ENCODE measurements at places on chromosomes 3 and 15.

DNA sequence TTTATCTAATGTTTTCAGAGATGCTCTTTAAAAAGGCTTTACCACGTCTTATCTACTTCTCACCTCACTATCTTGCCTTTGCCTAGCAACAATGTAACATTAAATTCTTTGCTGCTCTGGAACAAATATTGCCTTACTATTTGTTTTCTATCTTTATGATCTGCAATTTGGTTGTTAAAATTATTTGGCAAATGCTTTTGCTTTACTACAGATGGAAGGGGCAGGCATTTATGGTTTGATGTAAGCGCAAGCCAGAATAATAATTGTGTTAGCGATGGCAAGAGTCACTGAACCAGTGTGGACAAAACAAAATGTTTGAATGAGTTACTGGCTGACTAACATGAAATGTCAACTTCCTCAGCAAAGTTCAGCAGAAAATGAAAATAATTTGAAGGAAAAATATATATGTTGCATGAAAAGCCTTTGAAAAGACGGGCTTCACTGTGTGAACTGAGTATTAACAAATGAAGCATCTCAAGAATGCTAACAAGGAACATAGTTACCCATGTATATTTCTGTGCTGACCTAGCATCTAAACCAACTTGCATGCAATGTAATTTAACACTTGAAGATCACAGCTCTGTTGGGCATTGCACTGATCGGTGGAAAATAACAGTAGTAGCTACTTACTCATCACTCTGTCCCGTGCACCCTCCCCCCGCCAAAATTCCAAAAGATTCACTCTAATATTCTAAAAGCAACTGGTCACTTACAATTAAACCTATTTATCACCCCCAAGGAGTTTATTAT, 454.0 kb upstream of the ARHGEF26 start:
- DNase-seq, result no peak

DNA sequence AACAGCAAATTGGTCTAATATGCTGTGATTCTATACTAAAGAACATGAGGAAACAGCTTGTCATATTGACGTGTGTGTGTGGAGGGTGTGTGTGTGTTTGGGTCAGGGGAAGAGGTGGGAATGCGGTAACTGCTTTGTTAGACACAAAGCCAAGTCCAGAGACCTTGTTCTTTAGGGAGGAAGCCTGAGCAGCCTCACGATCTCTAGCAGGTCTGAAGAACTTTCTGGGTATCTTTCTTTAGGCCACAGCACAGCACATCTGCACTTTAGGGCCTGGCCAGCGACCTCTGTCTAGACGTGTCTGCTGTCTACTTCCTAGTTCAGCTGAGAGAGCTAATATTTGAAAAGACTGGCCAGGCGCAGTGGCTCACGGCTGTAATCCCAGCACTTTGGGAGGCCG, 220.0 kb upstream of the TPRG1 start:
- no peak for DNase-seq

GRCh38 chr3:135874035-135874434, 91.5 kb upstream of the PPP2R3A start:
- DNase-seq, result no peak

GRCh38 chr15:101070502-101071273, 151.5 kb downstream of the LRRK1 start:
- no peak for DNase-seq

DNA sequence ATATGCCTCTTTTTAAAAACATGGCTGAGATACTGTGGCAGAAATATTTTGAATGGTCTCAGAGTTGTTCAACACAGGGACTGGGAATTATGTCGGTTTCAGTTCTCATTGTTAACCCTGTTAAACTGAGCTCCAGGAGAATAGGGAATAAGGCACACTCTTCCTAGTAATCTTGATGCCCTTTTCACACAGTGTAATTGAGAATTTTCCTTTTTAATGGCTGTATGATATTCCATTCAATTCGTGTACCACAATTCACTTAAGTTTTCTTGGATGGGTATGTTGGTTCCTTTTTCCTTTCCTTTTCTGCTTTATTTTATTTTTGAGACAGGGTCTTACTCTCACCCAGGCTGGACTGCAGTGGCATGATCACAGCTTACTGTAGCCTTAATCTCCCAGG, 33.7 kb upstream of the BCL2L10 start:
- DNase-seq, result no peak

GRCh38 chr3:63047068-63047467, 171.9 kb upstream of the CADPS start:
- DNase-seq, result no peak

DNA sequence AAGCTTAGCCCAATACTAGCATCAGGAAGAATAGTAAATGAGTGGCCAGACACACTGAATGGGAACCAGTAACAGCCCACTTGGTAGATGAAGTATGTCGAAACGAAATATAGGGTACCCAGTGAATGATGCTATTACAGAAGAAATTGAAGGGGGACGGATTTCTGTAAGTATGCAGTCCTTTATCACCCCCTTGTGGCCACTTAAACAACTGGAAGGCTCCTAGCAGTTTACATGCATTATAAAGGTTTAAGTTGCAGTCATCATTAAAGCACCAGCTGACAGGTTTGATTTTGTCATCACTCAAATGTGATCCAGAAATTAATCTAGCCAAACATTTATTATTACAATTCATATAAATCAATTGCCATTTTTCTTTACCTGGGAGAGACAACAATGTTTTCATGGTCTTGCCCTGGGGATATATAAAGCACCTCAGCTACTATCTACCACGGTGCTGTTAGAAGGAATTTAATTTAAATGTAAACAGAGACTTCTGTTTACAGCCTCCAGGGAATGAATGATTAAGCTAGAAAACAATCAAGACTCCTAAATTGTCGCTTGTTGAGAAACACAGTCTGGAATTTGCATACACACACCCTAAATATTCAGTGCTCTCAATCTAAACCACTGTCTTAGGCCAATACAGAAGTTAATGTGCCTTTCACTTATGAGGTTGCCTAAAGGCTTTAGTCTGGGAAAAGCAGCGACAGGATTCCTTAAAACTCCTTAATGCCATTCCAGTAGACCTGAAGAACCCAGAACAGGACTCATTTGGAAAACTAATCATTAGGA, 7.8 kb downstream of the EIF1B start:
- no peak for DNase-seq

DNA sequence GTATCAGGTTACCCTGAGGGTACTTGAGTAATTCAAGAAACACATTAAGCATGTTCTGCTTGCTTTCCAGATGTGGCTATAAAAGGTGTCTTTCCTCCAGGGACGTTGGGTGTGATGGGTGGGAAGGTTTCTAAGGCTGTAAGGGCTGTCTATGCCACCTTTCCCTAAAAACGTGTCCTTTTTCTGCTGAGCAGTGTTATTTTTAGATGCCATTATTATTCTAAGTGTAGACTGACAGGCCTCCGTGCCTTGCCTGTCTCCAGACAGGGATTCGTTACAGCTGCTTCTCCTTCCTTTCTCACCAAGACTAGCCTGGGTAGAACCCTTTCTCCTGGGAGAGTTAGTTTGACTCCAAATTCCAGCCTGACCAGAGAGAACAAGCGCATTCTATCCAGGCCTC, 26.8 kb upstream of the RHO start:
- no peak for DNase-seq

- no peak for DNase-seq
Measured at GRCh38 chr3:144033240-144033589, 61.6 kb downstream of the DIPK2A start.

GRCh38 chr3:44415421-44415820, 62.0 kb downstream of the ZNF445 start:
- no peak for DNase-seq

GRCh38 chr3:27556887-27557286, 72.7 kb upstream of the SLC4A7 start:
- no peak for DNase-seq

GRCh38 chr3:58188173-58188564, 22.6 kb downstream of the DNASE1L3 start:
- DNase-seq, result no peak

DNA sequence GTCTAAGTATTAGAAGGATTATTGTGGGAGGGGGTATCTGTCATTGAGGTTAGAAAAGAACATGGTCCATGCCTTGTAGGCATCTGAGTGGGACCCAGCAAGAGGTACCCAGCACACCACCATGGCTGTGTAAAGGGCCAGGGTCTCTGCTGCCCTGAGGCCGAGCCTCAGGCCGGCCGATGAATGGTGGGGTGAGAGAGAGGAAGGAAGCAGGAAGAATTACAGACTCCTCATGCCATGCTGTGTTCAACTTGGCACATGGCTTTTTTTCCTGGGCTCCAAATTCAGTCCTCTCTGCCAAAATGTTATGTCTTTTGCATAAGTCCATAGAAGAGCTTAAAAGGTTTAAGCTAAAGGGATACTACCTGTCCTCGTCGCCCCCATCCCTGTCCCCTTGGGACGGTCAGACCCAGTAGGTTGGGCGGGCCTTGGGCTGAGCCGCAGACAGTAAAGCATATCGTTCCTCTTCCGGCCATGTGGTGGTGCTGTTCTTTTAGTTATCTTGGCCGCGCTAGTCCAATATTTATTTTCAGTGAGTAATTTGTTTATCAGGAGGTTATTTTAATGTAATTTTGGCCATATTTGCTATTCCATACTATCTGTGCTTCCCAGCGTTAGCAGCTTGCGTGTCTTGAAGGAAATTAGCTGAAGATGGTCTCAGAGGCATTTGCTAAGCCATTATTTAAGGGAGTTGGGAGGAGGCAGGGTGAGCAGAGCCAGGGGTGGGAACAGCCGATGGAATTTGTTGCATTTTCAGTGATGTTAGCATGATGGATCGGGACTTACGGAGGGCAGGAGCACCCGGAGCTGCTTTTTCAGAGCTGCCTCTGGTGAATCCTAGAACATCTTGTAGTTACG, 152.4 kb downstream of the AGBL1 start:
- peak; percentile 38 for DNase-seq

- DNase-seq, result peak; percentile 80
Measured at GRCh38 chr3:52317208-52318000, 1.3 kb downstream of the DNAH1 start.

- peak; percentile 5 for DNase-seq
Measured at GRCh38 chr3:38563070-38563885, 67.1 kb downstream of the EXOG start.

DNA sequence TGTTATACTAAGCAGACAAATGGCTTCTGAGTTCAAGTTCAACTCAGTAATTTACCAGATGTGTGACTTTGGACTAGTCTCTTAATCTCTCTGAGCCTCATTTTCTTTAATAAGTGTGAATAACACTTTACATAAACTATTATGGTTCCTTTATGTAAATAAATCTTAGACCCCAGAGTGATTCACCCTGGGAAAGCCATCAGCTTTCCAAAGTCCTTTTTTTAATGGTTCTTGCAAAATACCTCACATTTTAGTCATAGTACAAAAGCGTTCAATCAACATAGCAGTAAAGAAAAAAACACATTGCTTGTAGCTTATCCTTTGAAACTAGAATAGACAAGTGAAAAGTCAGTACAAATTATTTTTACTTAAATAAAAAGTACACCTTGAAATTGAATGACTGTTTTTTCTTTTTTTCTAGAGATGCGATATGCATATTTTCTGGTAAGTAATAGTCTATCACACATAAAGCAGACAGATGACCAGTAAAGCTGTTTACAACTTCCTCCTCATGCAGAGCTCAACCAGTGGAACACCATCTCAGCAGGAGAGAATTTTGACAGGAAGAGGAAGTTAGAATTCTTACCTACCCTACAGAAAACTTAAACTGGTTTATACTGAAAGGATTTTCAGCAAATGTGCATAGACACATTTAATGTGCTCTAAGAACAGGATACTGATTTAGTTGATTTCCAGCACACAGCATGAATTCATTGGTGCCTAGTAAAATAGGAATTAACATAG, 123.0 kb upstream of the AGBL1 start:
- no peak for DNase-seq

DNA sequence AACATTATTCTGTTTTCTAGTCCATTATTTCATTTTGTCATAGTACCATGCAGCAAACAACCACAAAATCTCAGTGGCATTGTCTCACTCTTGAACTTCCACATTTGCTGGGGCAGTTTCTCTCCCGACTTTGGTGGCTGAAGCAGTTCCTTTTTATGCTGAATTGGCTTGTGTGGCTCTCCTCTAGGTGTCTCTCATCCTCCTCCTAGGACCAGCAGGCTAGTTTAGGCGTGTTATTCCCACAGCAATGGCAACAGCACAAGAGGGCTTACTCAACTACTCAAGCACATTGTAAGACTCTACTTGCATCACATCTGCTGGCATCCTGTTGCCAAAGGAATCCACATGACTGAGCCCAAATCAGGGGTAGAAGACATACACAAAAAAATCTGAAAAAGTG, 201.8 kb upstream of the KCNH8 start:
- no peak for DNase-seq

- no peak for DNase-seq
Measured at GRCh38 chr3:105166893-105167292, 199.8 kb upstream of the ALCAM start.

- DNase-seq, result no peak
Measured at GRCh38 chr3:123459862-123460261, 11.0 kb upstream of the ADCY5 start.

DNA sequence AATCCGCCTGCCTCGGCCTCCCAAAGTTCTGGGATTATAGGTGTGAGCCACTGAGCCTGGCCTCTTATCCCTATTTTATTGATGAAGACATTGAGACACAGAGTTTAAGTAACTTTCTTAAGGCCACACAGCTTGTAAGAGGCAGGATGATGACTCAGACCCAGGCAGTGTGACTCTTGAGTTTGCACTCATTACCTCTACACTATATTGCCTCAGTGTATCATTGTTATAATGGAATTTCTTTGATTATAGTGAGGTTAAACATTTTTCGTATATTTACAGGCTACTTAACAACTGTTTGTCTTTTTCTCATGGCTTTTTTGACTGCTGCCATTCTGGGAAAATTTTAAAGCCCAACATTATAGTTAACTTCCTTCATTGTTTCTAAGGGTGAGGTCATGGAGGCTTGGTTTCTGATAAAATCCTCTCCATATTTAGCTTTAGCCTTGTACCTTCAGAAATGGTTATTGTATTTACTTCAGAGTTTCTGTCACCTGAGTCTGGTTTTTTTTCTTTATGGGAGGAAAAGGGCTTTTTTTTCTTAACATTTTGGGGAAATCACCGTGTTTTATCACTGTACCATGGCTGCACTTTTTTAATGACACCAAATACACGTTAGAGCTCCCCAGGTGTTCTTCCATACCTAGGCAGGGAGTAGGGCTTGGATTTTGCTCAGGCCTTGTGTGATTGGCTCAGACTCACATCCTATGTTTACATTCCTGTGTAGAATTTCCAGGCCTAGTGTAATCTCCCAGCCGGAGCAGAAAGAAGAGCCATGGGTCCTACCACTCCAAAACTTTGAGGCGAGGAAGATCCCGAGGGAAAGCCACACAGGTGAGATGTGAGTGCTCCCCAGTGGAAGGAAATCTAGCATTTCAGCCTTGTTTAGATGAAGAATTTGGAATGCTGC, 6.3 kb downstream of the ZNF774 start:
- DNase-seq, result no peak

- DNase-seq, result no peak
Measured at GRCh38 chr3:83523470-83524073, 1435.2 kb upstream of the CADM2 start.

GRCh38 chr15:73952171-73952912, 26.1 kb downstream of the LOXL1 start:
- DNase-seq, result no peak

- peak; percentile 12 for DNase-seq
Measured at GRCh38 chr15:84400820-84401219, 165.2 kb downstream of the GOLGA6L4 start.

- DNase-seq, result no peak
Measured at GRCh38 chr3:122555275-122556071, 8.6 kb downstream of the PARP9 start.

Measured in activated T-cell treated with anti-CD3 and anti-CD28 coated beads, Interleukin-2, amount 50 U/mL, for 24 hours (primary cell).